Epithelial cell of prostate (primary cell): ENCODE measurements at places on chromosomes 7 and 10.

DNA sequence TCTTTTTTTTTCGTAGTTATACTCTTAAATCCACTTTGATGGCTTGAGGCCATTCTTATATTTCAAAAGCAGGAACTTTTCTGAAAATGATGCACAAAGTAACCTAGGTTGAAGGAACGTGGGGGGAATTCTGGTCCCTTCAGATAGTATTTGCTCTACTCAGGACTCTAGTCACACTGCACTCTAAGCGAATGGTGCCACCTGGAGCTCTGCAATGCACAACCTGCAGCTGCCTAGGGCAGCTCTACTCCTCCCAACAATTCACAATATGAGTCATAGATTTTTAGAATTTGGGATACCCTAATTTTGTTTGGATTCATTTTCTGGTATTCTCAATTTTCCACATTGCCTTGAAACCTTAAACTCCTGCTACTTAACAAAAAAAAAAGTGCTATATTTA is 17.3 kb downstream of the SYPL1 start:
- no peak for DNase-seq

GRCh38 chr10:8640301-8640700 is 585.8 kb downstream of the GATA3 start:
- no peak for DNase-seq

GRCh38 chr7:151895008-151895630 is 18.2 kb upstream of the PRKAG2 start:
- DNase-seq: peak; percentile 27

- no peak for DNase-seq
These were observed 152.5 kb downstream of the SEMA3A start for GRCh38 chr7:84042110-84042539.

- no peak for DNase-seq
These were observed 52.0 kb downstream of the JCAD start for GRCh38 chr10:30007406-30007805.

- DNase-seq: no peak
These were observed 68.3 kb downstream of the VIPR2 start for GRCh38 chr7:159076333-159076732.

GRCh38 chr7:49527182-49527581 is 246.3 kb upstream of the VWC2 start:
- DNase-seq: no peak

- no peak for DNase-seq
These were observed 11.9 kb downstream of the EZH2 start for GRCh38 chr7:148872188-148872587.

DNA sequence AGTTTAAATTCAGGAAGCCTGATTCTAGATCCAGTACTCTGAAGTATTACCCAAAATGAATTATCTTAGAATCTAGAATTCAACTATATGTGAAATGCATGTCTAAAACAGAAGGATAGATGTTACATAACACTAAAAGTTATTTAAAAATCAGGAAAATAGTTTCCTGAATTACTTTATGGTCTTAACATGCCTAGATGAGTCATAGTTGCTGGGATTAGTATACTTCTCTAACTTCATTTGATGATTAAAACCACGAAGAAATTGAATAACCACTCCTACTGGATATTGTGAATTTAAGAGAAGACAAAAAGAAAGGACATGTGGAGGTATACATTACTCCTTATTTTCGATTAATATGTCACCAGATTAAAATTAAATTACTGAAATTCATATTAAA is 65.5 kb downstream of the ATAD1 start:
- DNase-seq: no peak
